ENCODE measurements at places on chromosomes 4 and X.

DNA sequence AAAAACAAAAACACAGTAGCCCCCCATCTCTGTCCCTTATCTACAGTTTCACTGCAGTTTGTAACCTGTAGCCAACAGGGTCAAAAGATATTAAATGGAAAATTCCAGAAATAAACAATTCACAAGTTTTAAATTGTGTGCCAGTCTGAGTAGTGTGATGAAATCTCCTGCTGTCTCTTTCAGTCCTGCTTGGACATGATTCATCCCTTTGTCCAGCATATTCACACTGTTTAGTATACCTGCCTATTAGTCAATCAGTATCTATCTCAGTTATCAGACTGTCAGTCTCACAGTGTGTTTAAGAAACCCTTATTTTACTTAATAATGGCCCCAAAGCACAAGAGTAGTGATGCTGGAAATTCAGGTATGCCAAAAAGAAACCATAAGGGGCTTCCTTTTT, 21.9 kb downstream of the CNOT6L start:
- no peak for DNase-seq

DNA sequence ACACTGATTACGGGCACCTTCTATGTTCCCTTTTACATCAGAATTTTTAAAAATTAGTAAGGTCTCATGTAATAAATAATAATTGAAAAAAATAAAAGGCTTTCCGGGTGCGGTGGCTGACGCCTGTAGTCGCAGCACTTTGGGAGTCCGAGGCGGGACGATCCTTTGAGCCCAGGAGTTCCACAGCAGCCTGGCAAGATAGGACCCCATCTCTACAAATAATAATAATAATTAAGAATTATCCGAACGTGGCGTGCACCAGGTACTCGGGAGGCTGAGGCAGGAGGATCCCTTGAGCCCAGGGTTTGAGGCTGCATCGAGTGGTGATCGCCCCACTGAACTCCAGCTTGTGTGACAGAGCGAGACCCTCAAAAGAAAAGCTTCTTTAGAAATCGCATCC, 771 bp upstream of the LAMTOR3 start:
- no peak for DNase-seq

DNA sequence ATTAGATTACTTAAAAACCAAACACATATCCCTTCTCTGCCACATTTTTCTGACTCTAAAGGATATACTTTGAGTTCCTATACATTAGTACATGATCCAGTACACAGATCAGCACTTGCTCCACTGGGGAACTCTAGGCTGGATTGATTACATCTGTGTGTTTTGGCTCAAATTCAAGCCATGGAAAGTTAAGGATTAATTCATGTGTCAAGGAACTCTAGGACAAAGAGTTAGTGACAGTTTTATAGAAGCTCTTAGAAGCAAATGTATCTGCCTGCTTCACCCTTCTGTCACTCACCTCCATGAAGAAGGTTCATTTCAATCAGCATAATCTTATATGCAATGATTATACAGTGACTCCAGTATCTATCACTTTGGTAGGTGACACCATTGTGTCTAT, 43.2 kb downstream of the SCFD2 start:
- DNase-seq = peak; percentile 72

GRCh38 chr4:6183740-6184139, 16.6 kb downstream of the JAKMIP1 start:
- DNase-seq = no peak

- DNase-seq = no peak
Observed at GRCh38 chr4:158996669-158997074, 106.2 kb upstream of the RAPGEF2 start.

- DNase-seq = no peak
Observed at GRCh38 chr4:141540643-141541042, 95.7 kb upstream of the IL15 start.

GRCh38 chr4:40648131-40648530, 18.5 kb upstream of the RBM47 start:
- DNase-seq = no peak

DNA sequence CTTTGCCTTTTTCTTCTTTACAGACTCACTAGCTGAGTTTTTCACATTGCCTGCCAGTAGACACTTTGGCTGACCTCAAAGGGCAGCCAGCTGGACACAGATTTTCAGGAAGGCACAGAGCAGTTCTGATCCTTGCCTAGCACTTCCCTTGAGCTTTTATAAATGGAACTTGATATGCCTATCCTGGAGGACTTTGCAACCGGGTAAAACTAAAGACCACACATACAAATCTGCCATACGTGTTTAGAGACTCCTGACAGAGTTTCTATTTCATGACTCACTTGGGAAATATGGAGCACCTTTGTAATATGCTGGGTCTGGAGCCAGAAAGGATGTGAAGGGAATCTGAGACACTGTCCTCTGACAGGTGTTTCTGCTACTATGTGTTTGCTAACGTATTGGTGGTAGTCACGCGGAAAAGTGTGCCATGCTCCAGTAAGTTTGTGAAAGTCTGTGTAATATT, 56.7 kb upstream of the RASSF6 start:
- DNase-seq = no peak

DNA sequence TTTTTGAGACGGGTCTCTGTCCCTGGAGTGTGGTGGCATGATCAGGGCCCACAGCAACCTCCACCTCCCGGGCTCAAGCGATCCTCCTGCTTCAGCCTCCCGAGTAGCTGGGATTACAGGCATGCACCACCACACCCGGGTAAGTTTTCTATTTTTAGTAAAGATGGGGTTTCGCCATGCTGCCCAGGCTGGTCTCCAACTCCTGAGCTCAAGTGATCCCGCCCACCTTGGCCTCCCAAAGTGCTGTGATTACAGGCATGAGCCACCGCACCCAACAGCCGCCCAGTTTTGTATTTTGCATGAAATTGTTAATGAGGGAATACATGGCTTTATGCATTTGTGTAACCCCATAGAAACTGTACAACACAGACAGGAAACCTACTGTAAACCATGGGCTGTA, 2.8 kb upstream of the ARHGAP4 start:
- no peak for DNase-seq

DNA sequence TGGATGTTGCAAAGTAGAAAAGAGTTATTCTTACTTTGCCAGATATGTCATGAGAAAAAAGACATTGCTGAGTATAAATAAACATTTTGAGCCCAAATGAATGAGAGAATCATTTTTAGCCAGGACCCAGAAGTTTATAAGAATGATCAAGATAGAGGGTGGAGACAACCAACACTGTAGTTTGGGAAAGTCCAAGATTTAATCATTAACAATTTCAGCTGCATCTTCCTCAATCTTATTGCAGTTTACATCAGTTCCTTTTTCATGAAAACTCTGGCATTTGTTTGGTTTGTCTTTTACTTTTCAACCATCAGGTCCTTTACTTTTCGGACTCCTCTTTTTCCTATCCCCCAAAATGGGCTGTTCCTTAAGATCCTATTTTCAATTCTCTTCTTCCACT, 645.9 kb downstream of the ANKRD50 start:
- no peak for DNase-seq

- no peak for DNase-seq
Observed at GRCh38 chr4:12122316-12122715, 693.6 kb upstream of the HS3ST1 start.

DNA sequence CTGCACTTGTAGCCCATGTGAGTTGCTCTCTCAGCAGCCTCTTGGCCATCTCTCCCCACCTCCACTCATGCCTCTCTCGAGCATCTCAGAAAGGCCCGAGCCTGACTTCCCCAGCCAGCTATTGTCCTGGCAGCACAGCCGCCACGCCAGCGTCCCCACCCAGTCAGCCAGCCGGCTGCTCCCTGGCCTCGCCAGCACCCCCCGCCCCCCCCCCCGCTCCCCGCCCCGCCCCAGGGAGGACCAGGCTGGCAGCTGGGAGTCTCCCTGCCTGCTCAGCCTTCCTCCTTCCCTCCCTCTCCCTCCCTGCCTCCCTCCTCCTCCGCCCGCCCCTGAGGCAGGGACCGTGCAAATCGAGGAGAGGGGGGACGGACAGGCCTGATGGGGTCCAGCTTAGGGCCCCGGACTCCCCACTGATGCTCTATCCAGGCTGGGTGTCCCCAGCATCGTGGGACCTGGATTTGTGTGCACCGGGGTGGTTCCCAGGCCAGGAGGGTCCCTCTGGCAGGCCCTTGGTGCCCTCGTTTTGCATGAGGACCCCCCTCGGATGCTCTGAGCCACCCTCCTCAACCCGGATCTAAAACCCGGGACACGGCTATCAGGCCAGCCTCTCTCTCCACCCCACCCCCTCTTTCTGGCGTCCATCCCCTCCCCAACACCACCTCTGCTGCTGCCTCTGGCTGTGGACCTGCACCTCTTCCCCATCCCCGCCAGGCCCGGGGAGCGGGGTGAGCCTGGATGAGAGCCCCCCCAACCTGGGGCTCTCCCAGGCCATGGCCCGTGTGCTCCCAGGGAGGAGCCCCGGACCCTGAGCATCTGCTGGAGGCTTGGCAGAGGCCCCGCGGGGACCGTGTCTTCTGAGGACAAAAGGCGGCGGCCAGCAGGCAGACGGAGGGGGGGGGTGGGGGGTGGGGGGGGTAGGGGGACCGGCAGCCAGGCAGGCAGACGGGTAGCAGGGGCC, at the start of gene GPR173:
Gene GPR173 (plus strand): TSS at position 621 of the 958 bp plus-strand sequence. CDS start 27,833 bp downstream, outside the sequence.
- DNase-seq = no peak

DNA sequence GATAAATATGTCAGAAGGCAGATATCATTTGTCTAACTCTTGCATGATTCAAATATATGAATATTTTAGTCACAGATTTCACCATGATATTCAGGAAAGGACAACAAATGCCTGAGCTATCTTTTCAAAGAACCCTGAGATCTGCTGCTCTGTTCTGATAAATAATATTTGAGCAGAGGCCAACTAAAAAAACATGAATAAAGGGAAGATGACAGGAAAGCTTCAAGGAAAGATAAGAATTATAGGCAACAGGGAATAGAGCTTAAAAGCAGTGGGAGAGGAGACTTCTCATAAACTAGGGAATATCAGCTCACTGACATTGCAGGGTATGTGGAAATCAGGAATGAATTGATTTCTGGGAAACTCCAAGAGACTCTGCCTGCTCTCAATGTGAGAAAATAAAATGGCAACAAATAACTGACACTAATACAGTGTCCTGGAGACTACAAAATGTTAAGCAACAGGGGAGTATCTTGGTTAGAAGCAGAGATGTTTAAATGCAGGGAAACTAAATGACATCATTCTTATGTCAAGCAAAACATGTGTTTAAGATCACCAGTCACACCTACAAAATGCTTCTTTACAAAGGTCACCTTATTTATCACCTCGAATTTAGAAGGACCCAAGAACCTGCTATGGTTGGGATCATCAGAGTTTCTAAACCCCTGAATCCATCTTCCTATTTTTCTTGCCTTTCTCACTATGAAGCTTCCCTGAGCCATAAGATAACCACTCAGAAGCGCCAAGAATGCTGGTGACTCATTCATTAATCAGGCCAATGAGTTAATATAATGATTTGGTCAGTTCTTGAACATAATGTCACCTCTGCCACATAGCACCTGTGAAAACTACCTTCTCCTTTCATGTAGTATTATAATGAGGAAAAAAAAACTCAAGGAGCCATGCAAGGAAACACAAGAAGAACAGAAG, 78.1 kb downstream of the NDST3 start:
- no peak for DNase-seq

DNA sequence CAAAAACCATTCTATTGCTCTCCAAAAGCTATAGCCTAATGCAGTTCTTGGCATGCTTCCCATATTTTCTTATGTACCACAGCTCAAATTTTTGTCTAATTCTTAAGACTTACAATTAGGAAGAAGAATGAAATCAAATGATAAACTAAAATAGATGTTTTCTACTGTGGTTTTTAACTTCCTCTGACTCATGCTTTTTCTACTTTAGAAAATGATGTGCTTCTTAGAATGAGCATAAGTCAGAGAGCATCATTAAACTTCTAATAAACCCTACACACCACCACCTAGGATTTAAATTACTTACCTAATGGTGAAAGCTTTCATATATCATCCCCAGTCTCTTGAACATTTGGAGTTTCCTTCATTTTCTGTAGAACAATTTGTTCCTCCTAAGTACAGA, 217.0 kb upstream of the NDST3 start:
- no peak for DNase-seq

DNA sequence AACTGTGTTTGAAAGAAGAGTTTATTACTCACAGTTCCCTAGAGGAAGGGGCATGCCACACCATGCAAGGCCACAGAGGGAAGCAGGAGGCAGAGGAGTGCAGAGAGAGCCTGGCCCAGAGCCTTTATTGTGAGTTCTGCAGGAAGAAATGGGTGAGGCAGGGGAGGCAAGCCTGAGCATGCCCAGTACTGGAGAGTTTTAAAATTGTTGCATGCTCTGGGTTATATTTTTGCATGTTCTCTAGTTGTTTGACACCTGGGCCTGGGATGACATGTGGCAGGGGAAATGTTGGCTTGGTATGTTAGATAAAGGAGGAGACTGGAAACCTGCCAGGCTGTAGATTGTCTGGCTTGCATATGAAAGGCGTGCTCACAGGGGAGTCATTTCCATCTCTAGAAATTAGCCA, 19.7 kb upstream of the CRMP1 start:
- no peak for DNase-seq

DNA sequence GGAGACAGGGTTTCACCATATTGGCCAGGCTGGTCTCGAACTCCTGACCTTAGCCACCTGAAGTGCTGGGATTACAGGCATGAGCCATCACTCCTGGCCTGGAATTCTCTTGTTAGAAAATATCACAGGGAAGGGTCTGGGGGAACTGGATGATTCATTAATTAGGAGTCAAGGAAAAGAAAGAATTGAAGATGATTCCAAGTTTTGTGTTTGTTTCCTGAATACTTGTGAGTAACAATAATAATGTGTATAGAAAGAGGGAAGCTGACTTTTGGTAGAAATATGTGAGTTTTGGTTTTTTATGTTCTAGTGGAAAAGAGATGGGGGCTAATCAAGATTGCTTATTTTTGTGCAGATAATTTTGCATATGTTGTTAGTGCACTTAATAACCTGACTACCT, 77.3 kb upstream of the CLNK start:
- DNase-seq = no peak

GRCh38 chrX:1480082-1480785, 27.5 kb upstream of the ASMTL start:
- no peak for DNase-seq

- DNase-seq = no peak
Observed at GRCh38 chr4:40656201-40656863, 26.7 kb upstream of the RBM47 start.

DNA sequence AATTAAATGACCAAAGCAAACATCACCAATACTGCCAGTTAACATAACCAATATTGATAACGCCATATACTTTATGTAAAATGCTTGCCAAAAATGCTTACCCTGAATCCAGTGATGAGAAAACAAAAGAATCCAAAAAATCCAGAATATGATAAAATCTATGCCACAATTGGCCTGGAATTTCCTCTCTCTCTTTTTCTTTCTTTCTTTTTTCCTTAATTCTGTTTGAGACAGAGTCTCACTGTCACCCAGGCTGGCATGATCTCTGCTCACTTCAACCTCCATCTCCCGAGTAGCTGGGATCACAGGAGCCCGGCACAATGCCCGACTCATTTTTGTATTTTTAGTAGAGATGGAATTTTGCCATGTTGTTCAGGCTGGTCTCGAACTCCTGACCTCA, 9.8 kb upstream of the SLC7A11 start:
- no peak for DNase-seq

- DNase-seq = peak; percentile 3
Observed at GRCh38 chrX:140141444-140142029, 176.2 kb upstream of the CXorf66 start.

All from HuH-7 (cell line).